ENCODE measurements at places on chromosomes 11 and 22.

DNA sequence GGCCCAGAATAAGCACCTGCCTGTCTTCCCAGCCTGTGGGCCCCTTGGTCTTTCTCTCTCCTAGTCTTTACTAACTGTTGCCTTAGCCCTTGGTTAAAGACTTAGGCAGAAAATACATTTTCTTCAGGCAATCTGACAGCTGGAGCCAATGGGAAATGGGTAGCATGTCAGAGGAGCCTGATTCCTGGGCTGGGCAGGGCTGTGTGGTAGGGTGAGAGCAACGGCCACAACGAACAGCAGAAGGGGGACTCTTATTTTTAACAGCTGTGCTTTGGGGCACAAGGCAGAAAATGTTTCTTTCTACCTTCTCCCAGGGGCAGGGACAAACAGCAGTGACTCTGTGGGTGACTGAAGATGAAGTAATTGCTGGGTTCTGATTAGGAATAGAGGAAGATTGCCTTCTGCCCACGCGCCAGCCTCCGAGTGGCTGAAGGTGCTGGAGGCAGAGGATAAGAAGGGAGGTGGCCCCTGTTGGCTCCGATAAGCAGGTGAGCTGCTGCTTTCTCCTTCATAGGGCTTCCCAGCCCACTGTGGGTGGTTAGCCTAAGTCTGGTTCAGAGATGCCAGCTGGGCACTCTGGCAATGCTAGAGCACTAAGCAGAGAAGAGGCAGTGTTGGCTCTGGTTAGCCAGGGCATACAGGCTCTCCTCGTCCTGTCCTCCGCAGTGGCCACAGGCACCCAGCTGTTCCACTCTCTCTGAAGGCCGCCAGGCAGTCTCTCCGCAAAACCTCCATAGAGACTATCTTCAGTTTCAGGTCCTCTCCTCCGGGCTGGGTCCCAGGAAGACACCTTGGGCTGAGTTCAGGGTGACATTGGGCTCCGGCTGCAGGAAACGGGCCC is 1.5 kb downstream of the YPEL4 start:
- DNase-seq: no peak

GRCh38 chr11:45621588-45621987 is 43.8 kb downstream of the CHST1 start:
- DNase-seq: no peak

DNA sequence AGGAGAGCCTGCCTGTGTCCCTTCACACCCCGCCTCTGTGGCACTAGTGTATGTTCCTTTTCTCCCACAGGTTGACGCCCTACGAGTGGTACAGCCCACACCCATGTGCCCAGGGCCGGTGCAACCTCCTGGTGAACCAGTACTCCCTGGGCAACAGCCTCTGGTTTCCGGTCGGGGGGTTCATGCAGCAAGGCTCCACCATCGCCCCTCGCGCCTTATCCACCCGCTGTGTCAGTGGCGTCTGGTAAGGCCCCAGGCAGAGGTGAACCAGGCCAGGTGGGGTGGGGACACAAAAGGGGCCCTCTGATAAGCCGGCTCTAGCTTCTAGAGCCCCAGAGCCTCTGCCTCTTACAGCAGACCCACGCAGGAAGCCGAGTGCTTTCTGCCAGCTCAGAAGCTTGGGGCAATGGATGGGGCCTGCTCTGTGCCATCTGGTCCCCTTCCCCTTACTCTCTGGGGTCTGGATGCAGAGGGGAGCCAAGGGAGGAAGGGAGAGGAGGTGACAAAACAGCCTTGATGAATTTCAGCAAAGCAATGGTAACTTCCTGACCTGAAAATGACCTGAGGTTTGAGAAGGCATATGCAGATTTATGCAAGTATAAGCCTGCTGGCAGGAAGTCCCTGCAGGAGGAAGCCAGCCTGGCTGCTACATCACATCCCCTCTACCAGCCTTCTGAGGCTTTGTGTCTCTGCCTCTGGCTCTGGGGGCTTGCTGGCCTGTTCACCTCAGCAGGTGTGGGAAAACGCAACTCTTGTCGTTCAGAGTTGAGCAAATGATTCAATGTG is 67.0 kb upstream of the TBCEL start:
- peak; percentile 37 for DNase-seq

- no peak for DNase-seq
Observed at GRCh38 chr11:12390687-12391110, 13.3 kb downstream of the PARVA start.

GRCh38 chr11:27754035-27755017 is 54.1 kb upstream of the BDNF start:
- peak; percentile 31 for DNase-seq

- DNase-seq: no peak
Observed at GRCh38 chr11:60939855-60940254, 12.1 kb downstream of the SLC15A3 start.

DNA sequence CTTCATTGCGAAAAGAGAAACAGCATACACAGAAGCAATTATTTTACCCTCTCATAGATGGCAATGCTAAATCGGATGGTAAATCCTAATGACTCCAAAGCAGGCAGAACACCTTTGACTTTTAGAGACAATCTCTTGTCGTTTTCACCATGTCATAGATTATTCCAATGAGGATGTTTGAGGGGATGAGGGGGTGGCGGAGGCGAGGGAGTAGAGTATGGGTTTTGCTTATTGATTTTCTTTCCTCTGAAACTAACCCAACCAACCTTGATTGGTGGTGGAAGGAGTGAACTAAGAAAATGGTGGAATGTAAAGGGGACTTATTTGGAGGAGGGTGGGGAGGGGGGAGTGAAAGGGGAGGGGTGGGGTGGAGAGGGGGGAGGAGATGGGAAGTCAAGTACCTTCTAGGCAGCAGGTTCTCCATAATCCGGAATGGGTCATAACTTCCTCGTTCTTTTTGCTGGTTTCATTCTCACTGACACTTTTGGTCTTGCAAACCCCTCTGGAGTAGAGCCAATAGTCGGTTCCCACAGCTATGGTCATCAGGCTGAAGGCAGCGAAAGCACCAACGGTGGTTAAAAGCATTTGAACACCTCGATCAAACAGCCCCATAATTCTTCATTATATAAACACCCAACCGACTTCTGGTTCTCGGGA is 1.5 kb downstream of the CACNG2 start:
- no peak for DNase-seq

DNA sequence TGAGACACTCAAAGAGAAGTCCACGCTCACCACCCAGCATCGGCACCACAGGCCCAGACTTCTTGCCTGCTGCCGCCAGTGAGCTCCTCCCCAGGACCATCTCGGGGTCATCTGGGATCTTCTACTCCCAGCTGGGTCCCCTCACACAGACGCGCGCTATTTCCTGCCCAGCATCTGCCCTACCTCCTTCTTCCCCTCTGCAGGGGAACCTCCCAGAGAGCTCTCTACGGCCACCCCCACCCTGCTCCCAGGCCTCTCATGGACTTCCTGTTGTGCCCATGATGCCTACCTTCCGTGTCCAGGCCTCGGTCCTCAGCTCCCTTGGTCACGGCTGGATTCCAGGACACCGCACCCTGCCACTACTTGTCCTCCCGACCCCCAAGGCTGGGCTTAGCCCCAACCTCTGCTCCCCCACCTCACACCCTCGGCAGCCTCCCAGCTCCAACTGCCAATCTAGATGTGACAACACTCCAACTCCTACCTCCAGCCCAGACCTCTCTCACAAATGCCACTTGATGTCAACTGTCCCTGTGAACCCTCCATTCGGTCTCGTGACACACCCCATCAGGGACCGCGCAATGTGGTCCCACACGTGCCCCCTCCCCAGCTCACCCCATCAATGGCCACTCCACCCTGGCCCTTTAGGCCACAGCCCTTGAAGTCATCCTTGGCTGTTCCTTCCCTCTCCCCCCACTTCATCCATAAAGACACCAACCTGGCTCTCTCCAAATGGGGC is 45.3 kb downstream of the SGSM3 start:
- DNase-seq: peak; percentile 59

- no peak for DNase-seq
Observed at GRCh38 chr11:69401715-69402114, 79.7 kb upstream of the LINC01488 start.

GRCh38 chr11:115122274-115122673 is 381.9 kb downstream of the CADM1 start:
- DNase-seq: no peak

DNA sequence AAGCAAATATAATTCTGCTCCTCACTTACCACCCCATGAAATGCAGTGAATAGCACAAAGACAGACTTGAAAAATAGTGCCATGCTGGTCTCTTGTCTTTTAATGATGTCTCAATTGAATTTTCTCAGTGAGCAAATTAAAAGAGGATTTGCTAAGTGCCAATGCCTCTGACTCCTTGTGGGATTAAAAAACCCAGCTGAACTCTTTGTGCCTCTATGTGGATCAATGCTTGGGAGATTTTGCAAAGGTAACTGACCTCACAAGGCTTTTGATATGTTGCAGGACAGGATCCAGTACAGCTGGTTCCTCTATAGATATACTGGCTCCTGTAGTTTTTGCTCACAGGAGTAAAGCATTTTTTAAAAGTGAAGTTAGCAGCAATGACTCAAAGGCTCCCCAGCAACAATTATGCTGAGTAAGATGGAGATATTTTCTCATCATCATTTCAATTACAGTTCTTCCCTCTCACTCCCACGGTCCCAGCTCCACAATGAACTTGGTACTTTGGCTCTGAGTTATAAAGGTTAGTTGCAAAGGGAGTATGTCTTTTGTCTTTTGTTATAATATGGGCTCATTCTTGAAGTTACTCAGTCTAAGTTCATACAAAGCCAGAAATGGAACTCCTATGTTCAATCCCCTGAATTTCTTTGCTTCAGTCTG is 471.5 kb downstream of the LRRC4C start:
- no peak for DNase-seq

Measured in GM12865 (cell line).